ENCODE measurements at places on chromosomes 6 and 20.

DNA sequence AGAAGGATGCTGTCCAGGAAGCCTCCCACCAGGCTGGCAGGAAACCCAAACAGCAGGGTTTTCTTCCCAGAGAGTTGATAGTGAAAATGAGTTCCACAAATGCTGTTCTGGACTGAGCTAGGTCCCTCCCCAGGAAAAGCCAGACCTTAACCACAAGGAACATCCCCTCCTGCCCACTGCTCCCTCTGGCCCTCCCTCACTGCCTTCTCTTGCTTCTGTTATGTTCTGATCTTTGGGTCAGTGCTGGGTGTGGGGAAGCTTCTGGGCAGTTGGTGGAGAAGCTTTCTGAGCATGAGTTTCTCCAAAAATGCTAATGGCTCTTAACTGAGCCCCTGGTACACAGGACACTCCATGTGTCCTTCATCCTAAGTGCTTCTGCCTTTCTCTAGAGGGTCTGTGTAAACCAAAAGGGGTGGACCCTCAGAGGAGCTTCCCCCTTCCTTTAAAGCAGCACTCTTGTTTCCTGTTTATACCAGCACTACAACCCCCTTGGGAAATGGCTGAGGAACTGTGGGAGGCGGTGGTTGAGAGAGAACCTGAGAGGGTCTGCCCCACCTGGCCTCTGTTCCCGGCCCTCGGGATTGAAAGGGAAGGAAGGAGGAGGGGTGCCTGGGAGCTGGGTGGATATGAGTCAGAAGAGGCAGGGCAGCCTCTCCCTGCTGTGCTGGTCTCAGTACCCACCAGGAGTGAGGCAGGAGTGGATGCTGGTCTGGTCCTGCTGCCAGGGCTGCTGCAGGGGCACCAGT, 42.0 kb downstream of the CDS2 start:
- no peak for DNase-seq

GRCh38 chr6:82045965-82046756, 201.4 kb downstream of the IBTK start:
- DNase-seq = no peak

DNA sequence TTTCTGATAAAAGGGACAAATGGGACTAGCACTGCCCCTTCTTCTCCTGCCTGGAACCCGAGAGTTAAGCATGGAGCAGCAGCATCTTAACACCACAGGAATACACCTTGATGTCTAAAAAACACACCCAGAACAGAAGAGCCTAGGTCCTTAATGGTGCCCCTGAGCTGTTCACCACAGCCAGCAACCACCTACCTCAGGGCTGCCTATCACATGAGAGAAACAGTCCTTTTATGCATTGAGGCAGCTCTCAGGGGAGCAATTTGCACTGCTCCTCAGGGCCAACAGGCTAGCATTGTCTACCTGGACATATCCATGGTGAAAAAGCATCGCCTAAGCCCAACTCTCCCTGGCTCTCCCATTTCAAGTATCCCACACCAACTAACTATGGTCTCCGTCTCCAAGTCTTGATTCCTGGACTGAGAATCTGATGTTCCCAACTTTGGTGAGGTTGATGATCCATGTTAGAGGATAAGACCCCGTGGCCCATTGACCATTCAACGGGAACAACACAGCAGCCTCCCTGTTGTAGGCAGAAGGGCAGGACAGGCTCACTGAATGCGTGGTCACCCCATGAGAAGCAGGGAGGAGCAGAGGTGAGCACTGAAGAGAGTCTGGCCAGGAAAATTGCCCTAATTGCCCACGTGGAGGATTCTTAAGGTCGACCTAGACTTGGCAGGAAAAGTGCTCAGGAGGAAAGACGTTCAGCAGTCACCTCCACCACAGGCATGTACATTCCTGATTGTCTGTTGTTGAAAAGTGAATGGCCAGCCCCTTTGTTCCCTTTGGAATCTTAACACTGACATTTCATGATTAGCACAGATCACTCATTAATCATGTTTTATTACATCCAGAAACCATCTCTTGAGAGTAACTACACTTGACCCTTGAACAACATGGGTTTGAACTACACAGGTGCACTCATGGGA, 4.2 kb upstream of the APMAP start:
- DNase-seq = no peak

GRCh38 chr20:62993856-62994494, 12.8 kb downstream of the BHLHE23 start:
- no peak for DNase-seq

GRCh38 chr20:29319725-29320124, 1937.7 kb upstream of the DEFB115 start:
- no peak for DNase-seq

GRCh38 chr20:23879811-23880374, 345 bp upstream of the CST5 start:
- DNase-seq = no peak

GRCh38 chr6:137973201-137973600, 106.1 kb downstream of the TNFAIP3 start:
- DNase-seq = no peak

- no peak for DNase-seq
Observed at GRCh38 chr20:35275741-35276251, 2.1 kb downstream of the MMP24OS start.

GRCh38 chr6:47242483-47243386, 67.0 kb downstream of the TNFRSF21 start:
- DNase-seq = peak; percentile 36

DNA sequence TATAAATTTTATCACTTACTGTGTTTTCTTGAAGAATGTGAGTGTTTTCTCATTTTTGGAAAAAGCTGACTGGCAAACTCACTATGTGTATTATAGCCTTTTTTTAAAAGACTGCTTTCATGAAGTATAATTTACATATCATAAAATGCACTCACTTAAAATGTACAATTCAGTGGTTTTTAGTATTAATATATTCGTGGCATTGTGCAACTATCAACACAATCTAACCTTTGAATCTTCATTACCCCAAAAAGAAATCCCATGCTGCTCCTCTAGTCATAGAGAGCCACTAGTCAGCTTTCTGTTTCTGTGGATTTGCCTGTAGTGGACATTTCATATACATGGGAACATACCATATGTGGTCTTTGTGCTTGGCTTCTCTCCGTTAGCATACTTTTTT, 143.8 kb downstream of the PLCB4 start:
- no peak for DNase-seq

DNA sequence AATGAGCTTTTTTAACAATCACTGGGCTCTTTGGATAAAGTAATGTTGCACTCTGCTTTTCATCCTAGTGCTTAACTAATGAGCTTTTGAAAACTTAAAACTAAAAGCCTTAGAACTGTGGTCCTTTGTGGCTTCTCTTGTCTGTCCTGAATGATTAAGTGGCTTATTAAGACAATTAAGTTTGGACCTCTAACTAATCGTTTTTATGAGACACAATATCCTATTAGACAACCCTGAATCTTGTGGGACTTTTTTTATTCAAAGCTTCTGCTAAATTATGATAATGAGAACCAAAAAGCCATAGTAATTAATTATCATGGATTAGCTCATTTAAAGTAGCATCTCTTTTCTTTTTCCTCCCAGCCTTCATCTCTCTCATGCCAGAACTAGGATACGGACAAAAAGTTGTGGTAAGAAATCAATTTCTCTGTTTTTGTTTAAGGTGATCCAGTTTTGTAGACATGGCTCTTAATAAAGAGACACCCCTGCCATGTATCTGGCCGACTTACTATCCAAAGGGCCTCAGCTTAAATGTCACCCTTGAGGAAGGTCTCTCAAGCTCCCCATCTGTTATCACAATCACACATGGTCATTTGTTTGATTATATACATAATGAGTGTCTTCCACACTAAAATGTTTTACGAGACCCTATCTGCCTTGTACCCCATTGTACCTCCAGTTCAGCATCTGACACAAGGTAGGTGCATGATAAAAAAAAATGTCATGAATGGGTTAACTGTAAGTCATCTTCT, 384.4 kb upstream of the IRAK1BP1 start:
- DNase-seq = no peak

GRCh38 chr20:20786428-20786827, 74.0 kb upstream of the RALGAPA2 start:
- DNase-seq = no peak

DNA sequence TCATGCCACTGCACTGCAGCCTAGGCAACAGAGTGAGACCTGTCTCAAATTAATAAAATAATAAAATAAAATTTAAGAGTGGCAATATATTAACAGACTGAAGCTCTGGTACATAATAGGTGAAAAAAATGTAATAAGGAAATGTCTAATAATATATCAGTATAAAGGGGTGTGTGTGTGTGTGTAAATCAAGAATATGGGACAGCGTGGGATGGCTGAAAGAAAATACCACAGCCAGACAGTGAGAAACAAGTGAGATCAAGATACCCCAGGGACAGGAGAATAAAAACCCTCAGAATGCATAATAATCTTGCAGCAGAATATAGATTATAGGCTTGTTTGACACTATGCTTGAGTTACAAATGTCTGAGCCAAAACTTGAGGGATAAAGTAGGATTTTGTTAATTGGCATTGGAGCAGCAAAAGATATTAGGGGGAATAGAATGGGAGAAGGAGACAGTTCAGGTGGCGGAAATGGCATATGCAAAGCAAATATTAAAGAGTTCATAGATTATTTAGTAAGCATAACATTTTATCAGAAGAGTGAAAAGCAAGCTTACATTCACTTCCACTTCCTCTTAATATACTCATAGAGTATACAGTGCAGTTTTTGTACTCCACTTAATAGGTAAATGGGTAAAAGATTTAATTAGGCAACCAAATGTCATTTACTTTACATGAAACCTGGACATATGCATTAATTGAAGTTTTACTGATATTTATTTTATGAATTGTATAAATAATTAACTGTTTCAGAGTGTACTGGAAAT, 398.5 kb upstream of the GJE1 start:
- no peak for DNase-seq

- DNase-seq = peak; percentile 49
Observed at GRCh38 chr6:11363881-11364576, 131.6 kb upstream of the NEDD9 start.
